ENCODE measurements at places on chromosomes 13 and 19.

DNA sequence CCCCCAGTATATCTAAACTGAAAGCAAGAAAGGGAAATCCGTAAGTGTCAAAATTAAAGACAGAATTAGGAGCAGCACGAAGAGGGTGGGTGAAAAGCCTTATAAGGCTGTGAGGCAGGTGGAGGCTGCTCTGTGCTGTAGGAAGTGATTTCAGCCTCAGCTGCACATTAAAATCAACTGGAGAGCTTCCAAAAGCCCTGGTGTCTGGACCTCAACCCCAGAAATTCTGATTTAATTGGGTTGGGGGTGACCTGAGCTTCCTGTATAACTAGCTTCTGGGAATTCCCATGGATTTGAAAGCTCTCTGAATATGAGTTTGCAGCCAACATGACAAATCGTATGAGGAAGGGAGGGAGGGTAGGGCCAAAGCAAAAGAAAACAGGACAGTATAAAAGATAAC, 242.4 kb upstream of the TMTC4 start:
- no peak for DNase-seq

GRCh38 chr19:17076543-17076991, 990 bp downstream of the MYO9B start:
- peak; percentile 17 for DNase-seq

DNA sequence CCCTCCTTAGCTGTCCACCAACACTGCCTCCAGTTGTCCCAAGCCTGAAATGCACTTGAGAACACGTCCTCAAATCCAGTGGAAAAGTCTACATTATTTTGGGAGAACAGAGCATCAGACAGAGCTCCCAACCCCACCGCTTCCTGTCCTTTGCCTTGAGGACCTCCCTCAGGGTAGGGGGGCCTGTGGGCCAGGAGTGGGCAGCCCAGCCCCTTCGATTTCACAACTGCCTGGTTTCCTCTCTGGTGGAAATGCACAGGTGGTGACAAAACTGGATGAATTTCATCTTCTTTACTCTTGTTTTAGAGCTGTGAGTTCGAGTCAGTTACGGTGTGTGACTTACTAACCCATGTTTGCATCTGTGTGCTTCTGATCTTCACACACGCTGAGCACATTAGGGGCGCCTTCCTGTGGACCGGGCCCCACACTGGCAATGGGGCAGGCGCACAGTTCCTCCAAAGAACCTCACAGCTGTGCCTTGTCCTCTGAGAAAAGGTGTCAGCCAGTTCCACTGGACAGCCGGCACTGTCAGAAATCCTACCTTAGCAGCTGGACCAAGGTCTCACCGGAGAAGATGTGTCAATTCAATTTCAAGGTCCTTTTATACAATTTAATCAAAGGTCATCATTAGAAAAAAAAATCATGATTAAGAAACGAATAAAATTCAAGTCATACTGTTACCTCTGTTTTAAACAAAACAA, 80.2 kb downstream of the IRS2 start:
- peak; percentile 13 for DNase-seq

DNA sequence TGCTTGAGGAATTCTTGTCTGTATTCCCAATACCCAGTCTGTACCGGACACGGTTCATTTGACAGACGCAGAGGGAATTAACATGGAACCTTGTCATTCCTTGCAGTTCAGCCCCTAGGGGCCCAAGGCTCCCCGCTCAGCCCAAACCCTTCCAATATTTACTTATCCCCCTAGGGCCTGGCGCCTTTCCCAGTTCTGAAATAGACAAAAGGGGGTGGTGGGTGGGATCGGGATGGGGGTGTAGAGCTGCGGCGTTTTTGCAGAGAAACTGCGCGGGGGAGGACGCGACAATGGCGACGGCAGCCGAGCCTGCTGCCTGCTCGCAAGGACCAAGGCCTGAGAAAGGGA, 583 bp downstream of the AKAP8L start:
- no peak for DNase-seq

GRCh38 chr19:10888421-10888866, 17.1 kb downstream of the CARM1 start:
- no peak for DNase-seq

DNA sequence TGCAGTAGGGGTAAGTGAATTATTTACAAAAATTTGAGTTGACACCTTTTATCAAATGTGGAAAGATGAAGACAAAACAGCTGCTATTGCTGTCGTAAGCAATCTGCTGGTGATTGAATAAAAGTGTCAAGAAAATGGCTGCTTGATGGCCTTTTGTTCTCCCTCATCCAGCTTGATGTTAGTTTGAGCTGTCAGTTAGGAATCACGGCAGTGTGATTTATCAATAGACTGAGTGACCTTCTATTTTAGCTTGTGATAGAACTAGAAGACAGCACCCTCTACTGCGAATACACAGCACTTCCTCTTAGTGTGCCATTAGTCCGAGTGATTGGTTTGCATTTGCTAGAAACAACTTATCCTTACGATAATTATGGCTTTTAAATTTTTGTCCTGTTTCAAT, 76.3 kb downstream of the MZT1 start:
- peak; percentile 65 for DNase-seq

GRCh38 chr13:113947311-113948033, 26.4 kb downstream of the C13orf46 start:
- no peak for DNase-seq

DNA sequence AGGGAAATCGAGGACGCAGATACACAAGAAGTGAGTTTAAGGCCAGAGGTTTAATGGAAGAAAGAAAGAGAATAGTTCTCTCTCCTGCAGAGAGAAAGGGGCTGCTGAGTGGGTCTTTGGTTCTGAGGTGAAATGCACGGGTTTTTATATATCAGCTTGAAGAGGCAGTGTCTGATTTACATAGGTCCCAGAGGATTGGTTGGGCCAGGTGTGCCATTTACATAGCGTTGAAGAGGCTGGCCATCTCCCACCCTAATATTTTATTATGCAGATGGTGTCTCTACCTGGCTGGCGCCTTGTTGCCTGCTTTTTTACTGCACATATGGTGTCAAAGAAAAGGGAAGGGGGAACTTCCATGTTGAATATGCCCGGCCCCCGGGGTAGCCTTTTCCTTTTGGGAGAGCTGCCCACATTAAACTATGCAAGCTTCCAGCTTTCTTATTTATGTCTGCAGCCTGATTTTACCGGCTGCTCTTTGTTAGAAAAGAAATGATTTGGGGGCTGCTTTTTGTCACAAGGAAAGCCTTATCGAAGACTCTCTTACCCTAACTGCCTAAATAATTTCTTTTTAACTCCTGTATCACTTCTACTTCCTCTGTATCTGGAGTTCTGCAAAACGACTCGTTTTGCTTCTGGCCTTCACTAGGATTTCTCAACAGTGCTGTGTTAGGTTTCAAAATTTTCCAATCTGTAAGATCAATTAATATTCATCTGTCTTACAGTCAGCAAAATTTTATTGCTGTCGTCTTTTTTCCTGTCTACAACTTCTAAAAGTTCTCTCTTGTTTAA, 268.5 kb downstream of the B3GLCT start:
- DNase-seq: no peak

GRCh38 chr19:45187421-45188100, 9.0 kb downstream of the BLOC1S3 start:
- DNase-seq: peak; percentile 24

- no peak for DNase-seq
Observed at GRCh38 chr13:97540696-97541095, 106.7 kb downstream of the RAP2A start.

GRCh38 chr19:29088761-29089160, 124.2 kb downstream of the UQCRFS1 start:
- no peak for DNase-seq

DNA sequence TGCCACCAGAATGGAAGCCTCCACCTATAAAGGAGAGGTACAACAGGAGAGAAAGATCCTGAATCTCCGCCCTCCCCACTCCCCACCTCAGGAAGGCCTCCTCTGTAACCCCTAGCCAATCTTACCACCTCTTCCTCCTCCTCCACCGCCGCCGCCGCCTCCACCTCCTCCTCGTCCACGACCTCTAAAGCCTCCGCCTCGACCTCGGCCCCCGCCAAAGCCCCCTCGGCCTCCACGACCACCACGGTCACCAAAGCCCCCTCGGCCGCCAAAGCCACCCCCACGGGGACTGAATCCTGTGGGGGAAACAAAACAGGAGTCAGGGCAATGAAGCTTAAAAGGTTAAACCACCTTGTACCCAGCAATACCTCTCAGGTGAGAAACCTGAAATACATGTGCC, 5.7 kb downstream of the FBL start:
- DNase-seq: no peak

DNA sequence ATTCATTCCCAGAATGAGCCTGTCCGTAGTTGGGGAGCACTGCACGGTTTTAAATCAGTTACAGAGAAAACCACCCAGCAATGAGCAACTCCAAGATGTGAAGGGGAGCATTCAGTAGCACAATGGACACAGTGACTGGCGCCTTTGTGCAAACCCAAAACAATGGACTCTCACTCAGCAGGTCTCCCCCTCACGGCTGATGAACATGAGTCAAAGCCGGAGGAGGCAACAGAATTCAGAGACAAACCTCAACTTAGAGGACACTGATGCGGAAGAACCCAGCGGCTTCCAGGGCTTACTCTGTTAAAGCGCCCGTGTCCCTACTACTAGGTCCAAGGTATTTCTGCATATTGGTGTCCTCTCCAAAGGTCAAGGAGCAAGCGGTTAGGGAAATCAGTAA, 17.7 kb downstream of the PLEKHF1 start:
- DNase-seq: no peak

DNA sequence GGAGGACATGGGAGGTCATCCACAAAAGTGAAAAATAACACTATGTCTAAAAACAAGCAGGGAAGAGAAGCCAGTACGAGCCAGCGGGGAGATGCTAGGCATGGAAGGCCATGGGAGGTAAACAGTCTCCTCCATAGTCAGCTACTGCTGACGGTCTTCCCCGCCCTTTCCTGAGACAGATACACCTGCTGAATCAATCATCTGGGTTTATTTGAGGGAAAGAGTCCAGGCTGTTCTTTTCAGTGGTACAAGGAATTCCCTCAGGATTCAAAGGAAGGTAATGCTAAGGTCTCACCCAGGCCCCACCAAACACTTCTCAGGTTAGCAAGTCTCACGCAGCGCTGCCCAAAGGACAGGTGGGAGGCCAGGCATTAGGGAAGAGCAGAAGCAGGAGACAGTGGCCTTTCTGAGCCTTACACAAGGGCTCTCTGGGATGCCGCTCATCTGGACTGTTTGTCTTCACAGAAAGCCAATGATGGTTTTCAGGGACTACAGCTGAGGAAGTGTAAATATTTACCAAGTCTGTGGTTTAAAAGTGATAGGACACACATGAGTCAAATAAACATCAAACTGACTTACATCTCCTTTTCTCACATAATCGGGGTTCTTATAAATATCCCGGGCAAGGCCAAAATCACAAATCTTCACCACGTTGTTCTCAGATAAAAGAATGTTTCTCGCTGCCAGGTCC, 173.9 kb downstream of the FLT1 start:
- DNase-seq: no peak

- DNase-seq: no peak
Observed at GRCh38 chr19:21580818-21581217, 75.4 kb downstream of the ZNF429 start.

- no peak for DNase-seq
Observed at GRCh38 chr13:50476577-50477285, 366.8 kb downstream of the DLEU7 start.

DNA sequence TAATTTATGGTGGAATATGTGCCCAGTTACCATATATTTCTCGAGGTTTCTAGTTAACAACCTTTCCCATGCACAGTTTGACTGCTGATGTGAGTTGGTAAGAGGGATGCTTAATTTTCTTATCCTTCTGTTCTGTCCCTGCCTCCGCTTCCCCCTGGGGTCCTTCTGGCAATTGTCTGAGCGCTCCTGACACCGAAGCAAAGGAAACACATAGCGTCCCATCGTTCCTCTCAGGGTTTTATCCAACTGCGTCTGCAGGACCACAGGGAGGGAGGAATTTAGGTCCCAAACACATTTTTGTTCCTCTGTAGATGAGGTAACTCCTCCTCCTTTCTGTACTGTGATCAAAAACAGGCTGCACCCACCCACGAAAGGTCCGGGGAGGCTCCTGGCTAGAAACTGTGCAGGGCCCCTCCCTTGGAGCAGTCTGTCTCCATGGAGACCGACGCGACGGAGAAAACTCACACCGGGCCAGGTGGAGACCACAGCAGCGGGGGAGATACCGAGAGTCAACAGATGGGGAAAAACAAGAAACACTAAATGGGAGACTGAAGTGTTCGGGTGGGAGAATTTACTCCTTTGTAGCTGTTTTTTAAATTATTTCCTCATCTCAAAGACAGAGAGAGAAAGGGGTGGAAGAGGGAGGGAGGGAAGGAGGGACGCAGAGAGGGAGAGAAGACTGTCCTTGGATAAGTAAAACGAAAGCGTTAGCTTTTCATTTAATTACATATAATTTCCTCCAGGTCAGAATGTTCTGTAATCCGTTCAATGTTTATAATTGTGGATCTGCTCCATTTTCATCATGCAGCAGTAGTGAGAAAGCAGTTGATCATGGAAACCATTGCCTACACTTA, 191.8 kb upstream of the NBEA start:
- no peak for DNase-seq

- DNase-seq: no peak
Observed at GRCh38 chr19:4713384-4713951, 10.2 kb downstream of the DPP9 start.

DNA sequence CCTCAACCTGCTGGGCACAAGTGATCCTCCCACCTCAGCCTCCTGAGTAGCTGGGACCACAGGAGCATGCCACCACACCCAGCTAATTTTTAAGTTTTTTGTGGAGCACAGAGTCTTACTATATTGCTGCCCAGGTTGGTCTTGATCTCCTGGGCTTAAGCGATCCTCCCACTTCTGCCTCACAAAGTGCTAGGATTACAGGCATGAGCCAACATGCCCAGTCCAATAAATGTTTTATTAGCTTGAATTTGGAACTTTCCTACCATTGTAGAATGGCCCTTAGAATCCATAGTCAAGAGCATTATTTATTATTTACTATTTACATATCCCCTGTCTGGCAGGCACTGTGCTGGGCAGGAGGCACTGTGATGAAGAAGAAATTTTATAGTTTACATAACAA, 39.6 kb upstream of the CLDN10 start:
- no peak for DNase-seq

DNA sequence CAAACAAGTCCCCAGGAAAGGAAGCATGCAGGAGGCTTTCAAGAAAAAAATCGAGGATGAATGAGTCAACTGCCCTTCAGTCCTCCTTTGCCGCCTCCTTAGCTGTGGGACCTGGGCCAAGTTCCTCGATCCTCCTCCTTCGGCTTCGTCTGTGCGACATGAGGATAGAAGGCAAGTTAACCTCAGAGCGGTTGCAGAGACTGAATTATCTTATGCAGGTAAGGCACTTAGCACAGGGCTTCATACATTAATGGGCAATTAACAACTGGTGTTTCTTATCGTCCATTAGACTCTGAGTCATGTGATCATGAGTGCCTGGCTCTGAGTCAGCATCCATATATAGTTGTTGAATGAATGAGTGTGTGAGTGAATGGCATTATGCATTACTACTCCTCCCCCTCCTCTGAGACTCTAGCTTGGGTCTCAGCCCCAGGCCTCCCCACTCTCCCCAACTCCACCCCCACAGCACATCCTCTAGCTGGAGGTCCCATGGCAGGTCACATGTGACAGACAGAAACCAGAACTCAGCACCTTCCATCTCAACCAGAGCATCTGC, 1.6 kb upstream of the TTC9B start:
- DNase-seq: no peak

- DNase-seq: no peak
Observed at GRCh38 chr19:46240693-46241092, 11.2 kb downstream of the IGFL1 start.

- DNase-seq: no peak
Observed at GRCh38 chr13:77476456-77476855, 59.0 kb upstream of the SCEL start.

Data from Kasumi-1 (cell line).